HFFc6 (cell line): ENCODE measurements at places on chromosomes 6 and 20.

DNA sequence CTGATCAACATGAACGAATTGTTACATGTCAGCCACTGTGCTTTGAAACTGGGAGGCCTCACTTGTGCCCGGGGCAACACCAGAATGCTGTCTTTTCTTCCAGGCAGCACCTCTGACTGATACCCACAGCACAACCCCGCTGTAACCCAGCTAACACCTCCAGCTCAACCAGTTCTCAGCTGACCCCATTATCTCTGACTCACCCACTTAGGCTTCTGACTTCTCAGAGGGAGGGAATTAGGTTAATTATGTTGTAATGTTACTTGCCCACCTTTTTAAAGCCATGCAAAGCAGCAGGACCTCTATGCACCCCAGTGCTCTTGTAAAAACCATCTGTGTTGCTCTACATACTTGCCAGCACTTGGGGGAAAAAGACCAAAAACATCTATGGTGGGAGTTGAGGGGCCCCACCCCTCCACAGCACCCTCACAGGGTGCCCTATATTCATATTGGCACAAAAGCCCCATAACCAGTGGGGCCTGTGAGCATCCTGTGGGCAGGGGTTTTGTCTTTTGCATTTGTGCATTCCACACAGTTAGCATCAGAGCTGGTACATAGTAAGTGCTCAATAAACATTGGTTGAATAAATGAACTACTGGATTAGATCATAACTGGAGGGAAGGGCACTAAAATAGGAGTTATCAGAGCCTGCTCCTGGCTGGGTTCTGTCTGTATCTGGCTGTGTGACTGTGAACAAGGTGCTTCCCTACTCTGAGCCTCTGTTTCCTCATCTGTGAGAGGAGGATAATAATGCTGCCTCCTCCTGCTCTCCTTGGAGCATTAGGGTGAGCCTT is 22.3 kb downstream of the BNIP5 start:
- DNase-seq, result no peak

- no peak for DNase-seq
Measured at GRCh38 chr6:25056130-25056529, 120.4 kb upstream of the RIPOR2 start.

DNA sequence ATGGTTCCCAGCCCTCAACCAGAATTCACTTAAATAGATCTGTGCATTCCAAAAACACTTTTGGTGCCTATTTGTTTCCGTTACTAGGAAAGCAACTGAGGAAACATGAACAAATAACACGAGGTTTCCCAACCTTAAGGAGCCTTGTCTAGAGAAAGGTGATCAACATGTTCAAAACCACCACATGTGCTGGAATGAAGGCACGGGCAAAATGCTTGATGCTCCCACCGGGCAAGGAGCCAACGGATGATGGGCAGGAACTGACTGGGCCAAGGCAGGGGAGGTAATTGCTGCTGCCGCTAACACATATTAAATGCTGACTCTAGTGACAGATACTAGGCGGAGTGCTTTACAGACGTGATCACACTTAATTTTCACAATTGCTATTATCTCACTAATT is 2.5 kb downstream of the MYLK4 start:
- no peak for DNase-seq

GRCh38 chr20:1293641-1294379 is 27.7 kb downstream of the SNPH start:
- DNase-seq, result no peak
